ENCODE measurements at places on chromosomes 6 and 20.

DNA sequence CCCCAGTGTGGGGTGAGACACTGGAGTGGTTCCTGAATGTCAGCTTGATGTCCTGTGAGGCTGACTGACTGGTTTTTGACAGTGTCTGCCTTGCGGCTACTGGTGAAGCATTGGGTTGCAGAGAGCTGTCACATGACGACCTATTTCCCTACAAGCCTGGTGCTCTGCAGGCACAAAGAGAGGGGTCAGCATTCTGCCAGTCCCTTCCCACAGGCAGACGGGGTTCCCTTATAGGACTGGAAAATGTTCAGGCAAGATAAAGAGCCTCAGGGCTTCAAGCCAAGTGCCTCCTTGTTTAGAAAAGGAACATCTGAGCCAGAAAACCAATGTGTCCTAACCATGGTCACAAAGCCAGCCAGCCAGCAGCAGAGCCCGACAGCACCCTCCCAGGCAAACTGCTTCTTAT lies 11.0 kb downstream of the LY86 start:
- no peak for DNase-seq

- DNase-seq: no peak
These were observed 357.2 kb upstream of the SULF2 start for GRCh38 chr20:48142516-48142773.

GRCh38 chr6:43865932-43866645 lies 96.1 kb downstream of the VEGFA start:
- no peak for DNase-seq

DNA sequence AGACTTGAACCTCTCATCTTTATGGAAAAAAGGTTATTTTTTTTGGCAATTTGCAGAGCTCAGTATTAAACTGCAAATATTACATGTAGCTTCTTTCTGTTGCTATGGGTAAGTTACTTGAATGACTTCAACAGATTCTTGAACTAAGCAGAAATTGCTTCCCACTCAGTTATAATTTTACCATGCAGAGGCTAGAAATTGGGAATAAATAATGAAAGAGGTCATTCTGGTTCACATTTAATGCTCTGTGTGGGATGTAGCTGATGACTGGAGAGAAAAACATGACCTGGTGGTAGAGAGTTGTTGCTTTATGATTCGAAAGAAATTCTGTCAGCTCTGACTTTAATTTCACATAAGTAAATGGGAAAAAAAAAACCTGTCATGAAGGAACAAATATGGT lies 16.8 kb upstream of the ADGB start:
- DNase-seq: no peak

GRCh38 chr6:132669690-132670291 lies 10.8 kb upstream of the TAAR1 start:
- no peak for DNase-seq

DNA sequence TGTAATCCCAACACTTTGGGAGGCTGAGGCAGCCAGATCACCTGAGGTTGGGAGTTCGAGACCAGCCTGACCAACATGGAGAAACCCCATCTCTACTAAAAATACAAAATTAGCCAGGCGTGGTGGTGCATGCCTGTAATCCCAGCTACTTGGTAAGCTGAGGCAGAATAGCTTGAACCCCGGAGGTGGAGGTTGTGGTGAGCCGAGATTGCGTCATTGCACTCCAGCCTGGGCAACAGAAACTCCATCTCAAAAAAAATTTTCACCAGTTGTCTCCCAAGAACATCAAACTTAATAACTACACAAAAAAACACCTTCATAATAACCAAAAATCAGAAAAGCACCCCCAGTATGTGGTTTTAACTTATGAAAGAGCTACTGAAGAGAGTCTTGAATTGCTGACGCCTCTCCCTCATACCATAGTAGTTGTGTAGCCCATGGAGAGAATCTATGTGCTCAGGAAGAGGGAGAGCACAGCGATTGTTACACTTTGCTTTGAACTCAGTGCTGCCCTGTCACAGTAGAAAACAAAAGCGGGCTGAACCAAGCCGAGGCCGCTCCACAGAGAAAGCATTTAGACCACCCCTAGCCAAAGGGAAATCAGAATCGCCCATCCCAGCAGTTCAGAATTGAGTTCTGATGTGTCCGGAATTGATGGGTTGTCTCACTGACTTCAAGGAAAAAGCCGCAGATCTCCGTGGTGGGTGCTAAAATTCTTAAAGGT lies 42.0 kb upstream of the GMPR start:
- no peak for DNase-seq

- DNase-seq: no peak
These were observed 281.7 kb upstream of the TAB2 start for GRCh38 chr6:149035766-149036165.

DNA sequence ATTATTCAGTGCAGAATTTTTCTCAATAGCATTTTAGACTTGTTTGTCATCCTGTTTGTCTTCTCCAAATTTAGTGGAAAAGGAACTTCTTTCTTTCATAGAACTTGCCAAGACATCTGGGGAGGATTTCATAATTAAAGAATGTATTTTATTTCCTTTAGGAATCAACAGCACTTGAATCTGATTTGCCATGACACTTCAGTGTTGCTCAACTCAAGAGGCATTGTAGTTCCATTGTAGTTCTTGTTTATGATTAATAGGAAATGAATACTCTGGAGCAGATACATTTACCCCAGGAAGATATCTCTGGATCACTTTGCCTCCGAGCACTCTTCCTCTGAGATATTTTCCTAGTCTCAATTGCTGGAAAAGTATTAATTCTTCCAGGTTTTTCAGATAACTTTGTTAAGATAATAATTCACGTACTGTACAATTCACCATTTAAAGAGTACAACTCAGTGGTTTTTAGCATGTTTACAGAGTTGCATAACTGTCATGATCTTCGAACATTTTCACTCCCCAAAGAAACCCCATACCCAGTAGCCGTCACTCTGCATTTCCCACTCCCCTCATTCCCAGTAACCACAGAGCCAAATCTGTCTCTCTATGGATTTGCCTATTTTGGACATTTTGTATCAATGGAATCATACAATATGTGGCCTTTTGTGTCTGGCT lies 29.7 kb downstream of the AKAP12 start:
- no peak for DNase-seq

All from brain microvascular endothelial cell (primary cell).